M059J (cell line): ENCODE measurements at places on chromosomes 12 and 14.

- peak; percentile 11 for DNase-seq
Measured at GRCh38 chr12:5376591-5377207, 55.2 kb upstream of the NTF3 start.

DNA sequence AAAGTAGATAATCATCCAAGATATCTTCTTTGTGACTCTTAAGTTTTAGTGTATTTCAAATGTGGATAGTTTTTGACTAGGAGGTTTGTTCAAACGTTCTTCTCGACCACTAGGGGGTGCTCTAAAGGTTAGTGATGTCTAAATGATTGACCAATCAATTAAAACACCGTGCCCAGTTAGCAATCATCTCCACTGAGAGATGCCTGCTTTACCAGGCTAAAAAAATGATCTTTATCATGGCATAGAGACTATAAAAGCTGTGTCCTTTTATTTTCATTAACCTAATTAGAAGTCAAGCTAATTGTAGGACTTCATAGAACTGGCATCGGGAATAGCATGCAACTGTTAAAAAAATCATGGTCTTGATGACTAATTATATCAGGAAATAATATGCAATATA, 153.9 kb downstream of the PRKCH start:
- DNase-seq: peak; percentile 81

GRCh38 chr12:111825509-111825908, 16.5 kb upstream of the MAPKAPK5 start:
- no peak for DNase-seq

DNA sequence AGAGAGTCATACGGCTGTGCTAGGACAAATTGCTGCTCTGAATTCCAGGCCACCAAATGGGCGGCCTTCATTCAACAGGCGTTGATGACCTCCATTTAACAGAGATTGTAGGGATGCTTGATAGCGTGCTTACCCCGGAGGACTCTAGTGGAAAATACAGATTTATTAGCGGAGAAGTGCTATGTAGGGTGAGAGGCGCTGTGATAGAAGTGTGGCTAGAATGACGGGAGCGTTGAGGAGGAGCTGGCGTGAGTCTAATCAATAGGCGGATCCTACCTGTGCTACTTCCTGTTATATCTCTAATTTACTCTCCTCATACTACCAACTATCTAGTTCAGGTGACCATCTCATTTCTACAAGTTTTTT, 668 bp downstream of the MRPS35 start:
- peak; percentile 31 for DNase-seq

DNA sequence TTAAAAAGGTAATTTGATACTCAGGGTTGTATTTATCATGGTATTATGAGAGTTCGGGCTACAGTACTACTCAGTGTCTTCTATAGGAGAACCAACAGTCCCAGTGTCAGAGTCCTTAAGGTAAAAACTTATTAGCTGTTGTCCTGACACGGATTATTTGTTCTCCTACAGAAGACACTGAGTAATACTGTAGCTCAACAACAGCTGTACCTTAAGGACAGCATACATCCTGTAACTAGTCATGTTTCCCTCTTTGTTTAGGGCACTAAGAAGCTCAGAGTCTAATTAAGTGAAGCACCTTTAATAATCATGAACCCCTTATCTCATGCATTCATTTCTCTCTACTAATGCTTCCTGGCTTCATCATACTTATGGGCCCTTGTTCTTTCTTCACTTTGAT, 33.9 kb downstream of the ARF6 start:
- no peak for DNase-seq

DNA sequence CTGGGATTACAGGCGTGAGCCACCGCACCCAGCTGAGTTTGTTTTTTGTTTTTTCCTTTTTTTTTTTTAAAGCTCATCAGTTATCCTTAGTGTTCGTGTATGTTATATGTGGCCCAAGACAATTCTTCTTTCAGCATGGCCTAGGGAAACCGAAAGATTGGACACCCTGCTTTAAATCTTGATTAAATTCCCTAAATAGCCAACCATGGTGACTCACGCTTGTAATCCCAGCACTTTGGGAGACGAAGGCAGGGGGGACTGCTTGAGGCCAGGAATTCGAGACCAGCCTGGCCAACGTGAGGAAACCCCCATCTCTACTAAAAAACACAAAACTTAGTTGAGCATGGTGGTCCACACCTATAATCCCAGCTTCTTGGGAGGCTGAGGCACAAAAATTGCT, 131.1 kb downstream of the MED13L start:
- DNase-seq: peak; percentile 36

GRCh38 chr12:52074971-52075724, 4.4 kb upstream of the SMIM41 start:
- DNase-seq: peak; percentile 53

- DNase-seq: no peak
Measured at GRCh38 chr12:19451196-19451595, 11.9 kb downstream of the AEBP2 start.

DNA sequence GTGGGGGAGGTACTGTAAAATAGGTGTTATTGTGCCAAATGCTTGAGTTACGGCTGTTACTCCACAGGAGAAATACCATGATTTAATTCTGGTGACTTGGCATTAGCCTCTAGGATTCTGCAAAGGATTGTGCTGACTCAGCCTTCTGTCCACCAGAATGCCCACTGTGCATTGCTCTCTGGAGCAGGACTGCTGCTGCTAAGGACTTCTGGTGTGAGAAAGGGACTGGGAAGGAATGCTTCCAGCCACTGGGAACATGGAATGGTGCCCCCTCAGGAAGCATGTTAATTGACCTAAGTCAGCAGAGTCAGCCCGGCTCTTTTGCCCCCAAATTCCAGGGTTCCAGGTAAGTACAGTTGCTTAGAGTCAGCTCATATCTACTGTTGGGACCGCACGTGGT, 32.9 kb downstream of the ZFHX2 start:
- no peak for DNase-seq

- no peak for DNase-seq
Measured at GRCh38 chr12:89490922-89491321, 33.7 kb downstream of the GALNT4 start.

DNA sequence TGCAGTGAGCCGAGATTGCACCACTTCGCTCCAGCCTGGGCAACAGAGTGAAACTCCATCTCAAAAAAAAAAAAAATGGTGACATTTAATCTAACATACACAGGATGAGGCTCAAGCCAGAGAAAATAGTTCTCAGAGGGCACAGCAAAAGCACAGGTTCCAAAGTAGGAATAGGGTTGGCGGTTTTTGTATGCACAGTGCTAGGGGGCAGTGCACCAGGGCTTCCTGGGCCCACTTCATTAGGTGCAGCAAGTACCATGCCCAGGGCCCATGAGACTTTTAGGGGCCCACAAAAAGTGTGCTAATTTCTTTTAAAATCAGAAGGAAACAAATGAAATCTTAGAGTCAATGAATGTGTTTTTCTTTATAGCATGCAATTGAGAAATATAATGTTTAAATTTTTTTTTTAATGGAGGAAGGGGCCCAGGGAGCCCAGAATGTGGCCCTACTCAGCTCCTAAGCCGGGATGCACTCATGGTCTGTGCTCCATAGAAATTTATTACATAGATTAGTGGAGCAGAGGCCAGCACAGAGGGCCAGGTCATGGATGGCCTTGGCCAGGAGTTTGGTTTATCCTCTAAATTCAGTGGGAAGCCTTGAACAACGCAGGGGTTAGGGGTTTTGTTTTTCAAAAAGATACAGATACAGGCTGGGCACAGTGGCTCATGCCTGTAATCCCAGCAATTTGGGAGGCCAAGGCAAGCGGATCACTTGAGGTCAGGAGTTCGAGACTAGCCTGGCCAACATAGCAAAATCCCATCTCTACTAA, 2.3 kb downstream of the AK7 start:
- no peak for DNase-seq

- peak; percentile 57 for DNase-seq
Measured at GRCh38 chr14:54562334-54562733, 4.6 kb upstream of the SAMD4A start.

GRCh38 chr12:122527478-122527944, 462 bp downstream of the KNTC1 start:
- DNase-seq: peak; percentile 60

GRCh38 chr12:119156401-119157044, 22.2 kb upstream of the HSPB8 start:
- DNase-seq: no peak

DNA sequence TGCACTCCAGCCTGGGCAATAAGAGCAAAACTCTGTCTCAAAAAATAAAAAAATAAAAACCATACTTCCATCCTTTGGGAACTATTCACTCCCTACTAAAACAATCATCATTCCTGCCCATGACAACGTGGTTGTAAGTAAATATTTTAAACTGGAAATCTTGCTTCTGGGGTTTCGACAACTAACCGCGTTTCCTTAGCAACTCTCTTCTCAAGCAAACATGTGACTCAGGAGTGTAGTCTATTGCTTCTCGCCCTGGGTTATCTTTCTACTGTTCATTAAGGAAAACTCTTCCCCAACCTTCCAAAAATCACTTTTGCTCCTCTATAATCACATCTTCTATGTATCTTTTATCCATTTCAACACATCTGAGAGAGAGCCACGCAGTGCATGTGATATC, 21.8 kb downstream of the APPL2 start:
- DNase-seq: peak; percentile 65

DNA sequence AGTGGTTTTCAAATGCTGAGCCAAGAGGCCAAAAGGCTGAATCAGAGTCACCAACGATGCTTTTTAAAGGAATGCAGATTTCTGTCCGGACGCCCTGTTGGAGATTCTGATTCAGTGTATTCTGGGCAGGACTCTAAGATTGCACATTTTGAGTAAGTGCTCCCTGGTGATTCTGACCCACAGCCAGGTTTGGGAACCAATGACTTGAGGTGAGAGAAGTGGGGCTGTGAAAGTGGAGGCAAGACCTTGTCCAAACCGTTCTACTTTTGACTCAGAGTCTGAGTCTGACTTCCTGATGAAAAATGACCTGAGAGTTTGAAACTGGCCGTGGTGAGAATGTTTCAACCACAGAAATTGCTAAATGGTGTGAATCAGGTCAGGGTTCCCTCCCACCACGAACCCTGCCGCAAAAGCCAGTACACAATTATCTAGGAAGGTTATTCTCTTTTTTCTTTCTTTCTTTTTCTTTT, 90.2 kb downstream of the NTN4 start:
- peak; percentile 96 for DNase-seq
